ENCODE measurements at places on chromosomes 6 and 20.

DNA sequence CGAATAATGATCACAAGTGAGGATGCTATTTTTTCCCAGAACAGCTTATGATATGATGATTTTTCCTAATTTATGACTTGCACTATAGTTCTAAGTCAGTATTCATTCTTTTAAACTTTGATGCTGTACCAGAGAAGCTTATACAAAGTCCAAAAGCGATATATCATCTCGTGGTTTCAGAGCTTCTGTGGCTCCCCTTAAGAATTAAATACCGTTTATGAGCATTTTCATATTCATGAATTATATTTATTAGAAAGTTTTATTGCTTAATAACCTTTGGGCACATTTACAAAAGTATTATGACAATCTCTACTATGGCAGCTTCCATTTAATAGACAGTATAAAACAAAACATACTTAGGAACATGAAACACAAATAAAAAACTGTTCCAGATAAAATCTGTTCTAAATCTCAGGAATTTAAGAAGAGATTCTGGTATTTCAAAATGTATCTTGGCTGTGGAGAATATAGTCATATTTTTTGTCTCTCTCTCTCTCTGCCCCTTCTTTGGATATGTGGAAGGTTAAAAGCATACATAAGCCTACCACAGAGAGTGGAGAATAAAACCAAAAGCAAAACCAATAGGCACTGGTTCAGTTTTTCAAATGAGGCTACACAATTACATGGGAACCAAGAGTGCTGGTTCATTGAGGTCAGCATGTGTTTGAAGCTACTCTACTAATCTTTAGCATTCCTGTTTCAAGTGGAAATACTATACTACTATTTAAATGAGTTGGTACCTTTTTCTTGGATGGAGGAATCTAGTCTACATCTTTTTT is 884.5 kb upstream of the GJE1 start:
- no peak for DNase-seq

DNA sequence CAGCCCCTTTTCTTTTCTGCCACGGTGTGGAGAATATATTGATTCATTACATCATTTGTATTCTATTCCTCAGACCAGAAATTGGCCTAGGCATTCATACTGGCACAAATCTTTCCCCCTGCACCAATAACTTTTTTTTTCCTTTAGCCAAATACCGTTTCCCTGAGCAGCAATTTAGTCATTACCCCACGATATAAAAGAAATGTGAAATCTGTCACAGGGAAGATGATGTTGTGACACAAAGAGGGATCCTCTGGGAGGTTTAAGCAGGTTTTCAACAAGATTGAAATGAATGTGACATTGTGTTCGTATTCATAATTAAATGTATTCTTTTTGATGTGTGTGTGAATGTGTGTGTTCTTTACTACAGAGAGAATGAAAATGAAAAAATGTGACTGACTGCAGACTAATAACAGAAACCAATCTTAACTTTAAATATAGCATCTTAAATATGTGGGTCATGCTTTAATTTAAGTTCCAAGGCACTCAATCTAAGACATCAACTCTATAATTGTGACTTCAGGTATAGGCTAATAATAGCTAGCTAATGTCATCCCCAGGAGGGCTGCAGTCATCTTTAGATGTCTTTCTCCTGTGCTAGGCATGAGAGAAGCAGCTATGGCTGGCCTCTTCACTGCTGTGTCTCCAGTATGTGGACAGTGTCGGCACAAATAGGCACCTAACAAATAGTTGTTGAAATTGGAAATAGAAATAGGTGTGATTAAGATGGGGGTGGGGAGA is 177.7 kb downstream of the BTBD3 start:
- DNase-seq, result no peak

DNA sequence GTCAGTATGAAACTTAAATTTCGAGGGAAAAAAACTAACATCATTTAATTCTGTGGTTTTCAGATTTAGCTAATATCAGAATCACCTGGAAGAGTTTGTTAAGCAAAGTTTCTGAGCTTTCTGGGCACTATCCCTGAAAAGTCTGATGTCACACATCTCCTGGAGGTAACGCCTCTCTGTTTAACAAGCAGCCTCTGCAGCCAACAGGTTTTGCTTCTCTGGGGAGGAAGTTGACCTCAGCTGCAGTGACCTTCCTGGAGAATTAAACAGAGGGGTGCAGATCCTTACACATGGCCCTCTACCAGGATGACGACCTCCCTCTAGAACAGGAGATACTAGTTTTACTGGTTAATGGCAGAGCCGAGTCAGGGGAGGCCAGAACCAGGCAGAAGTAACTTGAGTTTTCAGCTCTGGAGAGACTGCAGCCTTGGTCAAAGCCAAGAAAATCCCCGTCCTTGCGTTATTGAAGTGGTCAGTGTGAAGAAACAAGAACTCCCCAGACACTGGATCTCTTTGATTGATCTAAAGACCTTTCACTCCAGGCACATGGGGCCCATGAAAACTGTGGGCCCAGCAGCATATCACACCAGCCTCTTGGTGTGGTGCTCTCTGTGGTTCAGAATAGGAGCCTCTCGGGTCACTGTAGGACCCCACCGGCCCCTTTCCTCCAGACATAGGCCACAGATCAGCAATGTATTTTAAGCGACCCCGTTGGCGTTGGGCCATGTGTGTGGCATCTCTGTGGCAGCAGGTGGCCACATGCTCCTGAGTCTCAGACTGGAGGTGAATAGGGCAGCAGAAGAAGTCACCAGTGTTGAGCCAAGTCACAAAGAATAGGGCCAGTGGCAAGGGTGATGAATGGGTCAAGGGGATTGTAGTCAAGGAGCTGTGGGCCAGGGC is 33.4 kb upstream of the CCR6 start:
- DNase-seq, result no peak

DNA sequence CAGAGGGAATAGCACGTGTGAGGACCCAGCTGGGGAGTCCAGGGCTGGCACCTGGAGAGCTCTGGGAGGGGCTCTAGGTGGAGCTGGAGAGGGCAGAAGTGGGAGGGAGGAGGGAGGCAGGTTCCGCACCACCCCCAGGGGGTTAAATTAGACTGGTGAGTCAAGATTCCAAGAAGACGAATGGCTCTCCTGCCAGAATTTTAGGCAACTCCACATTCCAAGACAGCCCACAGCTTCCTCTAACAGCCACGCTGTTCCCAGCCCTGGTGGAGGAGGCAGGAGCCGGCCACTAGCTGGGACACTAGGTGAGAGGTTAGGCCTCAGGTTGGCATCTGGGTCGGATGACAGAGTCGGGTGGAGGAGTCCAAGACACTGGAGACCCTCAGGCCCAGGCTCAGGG is 60.2 kb downstream of the TFAP2C start:
- DNase-seq, result no peak

- no peak for DNase-seq
Measured at GRCh38 chr6:10441655-10442009, 26.8 kb upstream of the TFAP2A start.

DNA sequence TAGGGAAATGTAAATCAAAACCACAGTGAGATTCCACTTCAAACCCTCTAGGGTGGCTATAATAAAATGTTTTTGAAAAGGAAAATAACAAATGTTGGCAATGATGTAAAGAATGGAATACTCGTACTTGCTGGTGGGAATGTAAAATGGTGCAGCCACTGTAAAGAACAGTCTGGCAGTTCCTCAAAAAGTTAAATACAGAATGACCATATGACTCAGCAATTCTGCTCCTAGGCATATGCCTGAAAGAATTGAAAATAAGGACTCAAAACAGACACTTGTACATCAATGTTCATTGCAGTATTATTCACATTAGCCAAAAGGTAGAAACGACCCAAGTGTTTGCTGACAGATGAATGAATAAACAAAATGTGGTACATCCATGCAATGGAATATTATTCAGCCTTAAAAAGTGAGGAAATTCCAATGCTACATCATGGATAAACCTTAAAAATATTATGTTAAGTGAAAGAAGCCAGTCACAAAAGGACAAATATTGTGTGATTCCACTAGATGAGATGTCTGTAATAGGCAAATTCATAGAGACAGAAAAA is 10.2 kb upstream of the RNF114 start:
- DNase-seq, result no peak

DNA sequence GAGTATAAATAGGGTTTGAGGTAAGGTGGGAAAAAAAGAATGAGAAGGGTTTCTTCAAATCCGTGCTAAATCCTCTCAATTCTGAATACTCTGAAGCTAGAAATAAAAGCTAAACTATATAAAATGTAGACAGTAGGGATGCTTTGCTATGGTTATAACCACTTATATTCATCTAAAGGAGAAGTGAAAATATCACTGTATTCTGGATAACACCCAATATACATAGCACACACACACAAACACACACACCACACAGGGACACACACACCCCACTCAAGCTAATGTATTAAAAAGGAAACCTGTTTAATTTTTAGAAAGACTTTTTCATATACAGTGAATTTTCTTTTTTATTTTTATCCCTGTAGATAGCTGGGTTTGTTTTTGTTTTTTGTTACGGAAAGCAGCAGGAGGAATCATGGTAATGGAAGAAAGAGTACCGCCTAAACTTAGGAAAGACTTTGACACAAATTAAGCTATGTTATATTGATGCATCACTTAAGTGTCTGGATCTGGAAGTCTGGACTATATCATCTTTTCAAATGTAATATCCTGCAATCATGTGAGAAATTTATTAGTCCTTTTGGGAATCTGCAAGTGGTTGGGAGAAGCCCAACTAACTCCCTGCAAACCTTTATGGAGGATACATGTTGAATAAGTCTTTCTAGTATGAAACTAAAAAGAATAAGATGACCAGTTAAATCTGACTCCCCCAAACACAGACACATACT is 68.4 kb upstream of the FABP7 start:
- no peak for DNase-seq

GRCh38 chr20:38108438-38108985 is 56.6 kb downstream of the TGM2 start:
- no peak for DNase-seq

DNA sequence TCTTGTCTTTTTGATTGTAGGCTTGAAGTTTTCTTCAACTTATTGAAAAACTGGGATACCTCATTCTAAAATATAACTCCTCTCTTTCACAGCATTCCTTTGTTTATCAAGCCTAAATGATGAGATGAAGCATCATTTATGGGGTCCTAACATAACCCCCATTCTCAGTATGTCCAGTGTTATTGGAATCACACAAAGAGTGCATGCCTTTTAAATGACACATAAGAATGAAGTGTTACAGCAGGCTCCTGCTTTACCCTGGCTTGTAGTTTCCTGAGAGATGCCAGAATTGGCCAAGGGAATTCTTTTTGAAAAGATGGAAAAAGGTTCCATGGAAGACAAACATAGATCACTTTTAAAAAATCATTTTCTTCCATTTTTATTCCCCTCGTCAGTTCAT is 502.4 kb downstream of the BCKDHB start:
- DNase-seq, result no peak

DNA sequence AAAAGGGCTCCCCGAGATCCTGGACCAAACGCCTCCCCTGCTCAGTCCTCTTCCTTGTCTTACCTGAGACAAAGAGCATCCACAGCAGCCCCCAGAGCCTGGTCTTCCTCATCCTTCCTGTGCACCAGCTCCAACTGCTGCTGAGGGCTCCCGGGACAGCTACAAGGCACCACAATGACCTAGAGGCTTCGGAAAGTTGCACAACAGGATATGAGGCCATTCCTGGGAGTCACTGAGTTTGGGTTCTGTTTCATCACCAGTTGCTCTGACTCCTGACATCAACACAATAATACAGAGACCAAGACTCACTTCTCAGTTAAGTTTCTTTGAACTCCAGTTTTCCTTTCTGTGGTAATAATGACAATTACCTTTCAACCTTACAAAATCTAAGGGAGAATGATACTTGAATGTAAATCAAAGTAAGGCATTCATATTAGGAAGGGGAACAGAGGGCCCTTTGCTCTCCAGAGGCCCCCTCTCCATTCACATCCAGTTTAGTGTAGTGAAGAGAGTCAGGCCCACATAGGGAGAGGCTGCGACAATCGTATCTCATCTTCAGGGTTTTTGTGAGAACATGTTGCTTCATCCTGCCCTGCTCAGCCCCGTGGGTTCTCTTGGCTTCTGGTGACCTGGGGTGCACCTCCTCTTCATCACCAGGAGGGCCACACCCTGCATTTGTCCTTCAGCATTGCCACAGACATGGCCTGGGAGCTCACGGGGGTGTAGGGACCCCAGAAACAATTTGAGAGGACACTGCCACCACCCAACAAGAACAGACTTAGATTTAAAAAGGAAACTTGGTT is at the start of gene TREM1:
Gene TREM1, minus strand, starts transcription at position 139 of the 803 bp plus-strand sequence. Its CDS starts 27 bp downstream, at position 112.
- no peak for DNase-seq

DNA sequence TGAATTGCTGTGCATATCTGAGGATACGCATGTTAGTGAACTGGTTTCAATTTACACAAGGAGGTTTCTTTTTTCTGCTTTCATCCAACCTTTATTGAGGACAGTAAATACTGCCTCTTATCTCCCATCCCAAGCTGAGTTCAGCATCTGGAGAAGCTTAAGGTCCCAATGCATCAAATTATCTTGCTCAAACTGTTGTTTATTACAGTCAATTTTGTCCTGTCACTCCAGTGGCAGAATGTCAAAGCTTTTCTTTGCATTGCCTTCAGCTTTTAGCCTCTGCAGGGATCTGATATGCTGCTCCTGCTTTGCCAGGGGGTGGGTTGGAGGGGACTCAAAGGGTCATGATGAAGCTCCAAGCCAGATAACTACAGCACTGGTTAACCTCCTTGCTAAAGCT is 435.4 kb upstream of the SOX4 start:
- no peak for DNase-seq

GRCh38 chr6:118980063-118980462 is 45.1 kb upstream of the MCM9 start:
- DNase-seq, result no peak

DNA sequence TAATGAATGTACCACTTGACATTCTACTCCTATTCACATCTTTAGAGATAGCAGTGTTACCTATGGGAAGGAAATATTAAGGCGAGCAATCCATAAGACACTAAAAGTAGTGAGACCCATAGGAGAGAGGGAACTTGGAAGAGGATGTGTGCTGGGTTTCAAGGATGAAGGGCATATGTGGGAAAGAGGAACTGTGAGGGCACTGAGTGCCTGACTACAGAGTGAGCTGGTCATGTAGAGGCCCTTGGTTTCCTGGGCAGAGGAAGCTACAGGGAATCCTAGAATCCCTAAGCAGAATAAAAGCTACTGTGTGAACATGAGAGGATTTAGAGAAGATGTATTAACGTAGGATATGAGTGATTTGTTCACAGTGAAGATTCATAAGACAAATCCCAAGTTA is 262.8 kb downstream of the FARS2 start:
- no peak for DNase-seq

DNA sequence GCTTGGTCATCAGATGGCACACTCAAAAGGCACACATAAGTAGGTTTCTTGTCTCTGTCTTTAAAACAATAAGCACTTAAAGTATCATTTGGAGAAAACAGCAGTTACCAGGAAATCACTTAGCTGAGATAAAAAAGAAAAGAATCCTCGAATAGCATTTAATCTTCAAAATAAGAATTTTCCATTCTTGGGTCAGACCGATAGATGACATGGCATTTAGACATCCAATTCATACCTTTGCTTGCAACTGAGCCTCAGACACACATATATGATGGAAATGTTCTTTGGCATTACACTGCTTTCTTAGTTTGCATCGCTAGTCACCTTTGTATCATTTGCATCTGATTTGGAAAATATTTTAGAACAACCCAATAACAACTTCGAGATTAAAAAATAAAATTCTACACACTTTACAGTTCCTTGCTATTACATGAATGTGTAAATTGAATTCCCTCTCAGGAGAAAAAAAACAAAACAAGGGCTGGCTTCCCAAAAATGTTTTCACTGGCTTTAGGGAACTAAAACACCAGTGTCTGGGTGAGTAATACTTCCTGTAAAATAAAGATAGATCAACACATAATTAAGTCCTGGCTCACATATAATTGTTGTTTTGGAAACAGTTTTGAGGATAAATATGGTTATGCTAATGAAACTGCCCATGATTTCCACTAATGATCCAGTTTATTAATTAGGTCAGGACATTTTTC is 1.3 kb upstream of the RNF217 start:
- DNase-seq, result no peak

Data from DMS 273 treated with DMSO at 0.1 percent for 48 hours (cell line).